Left forelimb (tissue), 1 donor: ENCODE measurements at places on chromosomes 16 and 17.

DNA sequence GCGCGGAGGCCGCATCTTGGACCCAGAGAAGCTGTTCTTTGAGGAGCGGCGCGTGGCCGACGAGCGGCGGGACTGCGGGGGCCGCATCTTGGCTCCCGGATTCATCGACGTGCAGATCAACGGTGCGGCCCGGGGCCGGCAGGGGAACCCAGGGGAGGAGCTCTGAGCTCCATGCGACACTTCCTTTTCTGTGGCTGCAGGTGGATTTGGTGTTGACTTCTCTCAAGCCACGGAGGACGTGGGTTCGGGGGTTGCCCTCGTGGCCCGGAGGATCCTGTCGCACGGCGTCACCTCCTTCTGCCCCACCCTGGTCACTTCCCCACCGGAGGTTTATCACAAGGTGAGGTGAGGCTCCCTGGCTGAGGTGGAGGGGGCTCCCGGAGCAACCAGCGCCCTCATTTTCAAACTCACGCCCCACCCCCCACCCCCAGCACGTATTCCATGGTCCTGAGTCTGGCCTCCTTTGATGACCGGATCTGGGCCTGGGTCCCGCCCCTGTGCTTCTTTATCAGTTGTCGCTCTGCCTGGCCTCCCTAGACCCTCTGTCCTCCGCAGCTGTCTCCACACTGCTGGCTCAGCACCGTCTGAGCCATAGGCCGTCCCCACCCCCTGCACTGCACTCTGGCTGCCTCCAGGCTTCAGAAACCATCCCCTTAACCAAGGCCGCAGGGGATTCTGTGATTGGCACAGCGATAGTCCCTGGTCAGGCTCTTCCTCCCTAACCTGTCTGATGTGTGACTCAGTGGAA lies 787 bp downstream of the AMDHD2 start:
- no peak for DNase-seq

- no peak for DNase-seq
Observed at GRCh38 chr17:68310152-68310551, 18.9 kb downstream of the ARSG start.

GRCh38 chr17:74567397-74567796 lies at the start of gene CD300H:
CD300H (minus strand) TSS chr17:74567509.
- no peak for DNase-seq

DNA sequence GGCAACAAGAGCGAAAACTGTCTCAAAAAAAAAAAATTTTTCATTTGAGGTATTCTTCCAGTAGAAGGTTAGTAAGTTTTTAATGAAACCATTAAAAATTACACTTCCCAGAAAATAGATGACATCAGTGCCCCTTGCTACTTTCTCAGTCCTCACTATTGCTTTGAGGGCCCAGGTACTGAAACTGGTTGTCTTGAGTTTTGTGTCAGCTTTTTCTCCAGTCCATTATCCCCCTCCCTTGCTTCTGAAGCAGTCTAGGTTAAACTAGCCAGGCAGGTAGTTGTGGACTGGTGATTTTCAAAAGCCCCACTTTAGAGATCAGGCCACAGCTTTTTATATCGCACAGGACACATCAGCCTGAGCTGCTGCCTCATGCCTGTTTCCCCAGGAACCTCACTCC lies 10.9 kb downstream of the SMCR8 start:
- no peak for DNase-seq

GRCh38 chr17:82893779-82894178 lies 54.0 kb upstream of the ZNF750 start:
- no peak for DNase-seq

GRCh38 chr17:80032614-80033171 lies 3.0 kb downstream of the TBC1D16 start:
- DNase-seq = no peak

DNA sequence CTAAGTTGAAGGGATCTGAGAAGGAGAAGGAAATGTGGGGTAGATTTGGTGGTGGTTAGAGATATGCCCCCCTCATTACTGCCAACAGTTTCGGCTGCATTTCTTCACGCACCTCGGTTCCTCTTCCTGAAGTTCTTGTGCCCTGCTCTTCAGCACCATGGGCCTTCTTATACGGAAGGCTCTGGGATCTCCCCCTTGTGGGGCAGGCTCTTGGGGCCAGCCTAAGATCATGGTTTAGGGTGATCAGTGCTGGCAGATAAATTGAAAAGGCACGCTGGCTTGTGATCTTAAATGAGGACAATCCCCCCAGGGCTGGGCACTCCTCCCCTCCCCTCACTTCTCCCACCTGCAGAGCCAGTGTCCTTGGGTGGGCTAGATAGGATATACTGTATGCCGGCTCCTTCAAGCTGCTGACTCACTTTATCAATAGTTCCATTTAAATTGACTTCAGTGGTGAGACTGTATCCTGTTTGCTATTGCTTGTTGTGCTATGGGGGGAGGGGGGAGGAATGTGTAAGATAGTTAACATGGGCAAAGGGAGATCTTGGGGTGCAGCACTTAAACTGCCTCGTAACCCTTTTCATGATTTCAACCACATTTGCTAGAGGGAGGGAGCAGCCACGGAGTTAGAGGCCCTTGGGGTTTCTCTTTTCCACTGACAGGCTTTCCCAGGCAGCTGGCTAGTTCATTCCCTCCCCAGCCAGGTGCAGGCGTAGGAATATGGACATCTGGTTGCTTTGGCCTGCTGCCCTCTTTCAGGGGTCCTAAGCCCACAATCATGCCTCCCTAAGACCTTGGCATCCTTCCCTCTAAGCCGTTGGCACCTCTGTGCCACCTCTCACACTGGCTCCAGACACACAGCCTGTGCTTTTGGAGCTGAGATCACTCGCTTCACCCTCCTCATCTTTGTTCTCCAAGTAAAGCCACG lies 28.3 kb downstream of the STH start:
- no peak for DNase-seq

- peak; percentile 83 for DNase-seq
Observed at GRCh38 chr17:12789075-12789480, 220 bp upstream of the ARHGAP44 start.

DNA sequence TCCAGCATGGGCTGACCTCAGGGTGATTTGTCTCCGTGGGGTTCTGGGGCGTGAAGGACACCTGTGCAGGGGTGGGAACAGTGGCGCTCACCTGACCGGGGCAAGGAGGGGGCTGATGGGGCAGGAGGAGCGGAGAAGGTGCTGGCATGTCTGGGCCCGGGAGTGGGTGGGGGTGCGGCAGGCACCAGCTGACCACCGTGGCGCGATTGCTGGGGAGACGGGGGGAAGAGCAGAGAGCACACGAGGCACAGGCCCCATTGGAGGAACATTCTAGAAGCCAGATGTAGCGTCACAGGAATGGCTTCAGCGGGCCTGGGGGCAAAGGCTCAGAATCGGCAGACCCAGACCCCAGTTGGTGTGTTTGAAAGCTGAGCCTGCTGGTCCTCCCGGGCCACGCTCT lies 12.1 kb downstream of the CACNA1H start:
- DNase-seq = no peak

- DNase-seq = no peak
Observed at GRCh38 chr17:82287868-82288801, 14.6 kb upstream of the CSNK1D start.

GRCh38 chr16:87778476-87778829 lies 12.7 kb upstream of the KLHDC4 start:
- no peak for DNase-seq

DNA sequence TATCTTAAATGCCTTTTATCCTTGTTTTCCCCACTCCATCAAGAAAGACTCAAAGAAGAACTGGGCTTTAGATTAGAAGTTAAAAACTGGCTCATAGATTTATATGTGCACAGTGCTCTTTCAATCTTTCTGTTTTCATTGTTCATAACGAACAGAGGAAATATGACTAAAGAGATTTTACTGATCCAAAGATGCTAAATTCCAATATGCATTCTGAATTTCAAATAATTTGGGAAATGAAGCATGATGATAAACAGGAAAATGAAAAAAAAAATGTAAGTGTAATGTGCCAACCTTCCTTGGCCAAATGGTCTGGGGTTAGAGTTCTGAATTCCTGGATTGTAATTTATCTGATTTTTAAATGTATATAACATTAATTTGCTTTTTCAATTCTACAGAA lies 25.0 kb upstream of the SMIM36 start:
- no peak for DNase-seq

DNA sequence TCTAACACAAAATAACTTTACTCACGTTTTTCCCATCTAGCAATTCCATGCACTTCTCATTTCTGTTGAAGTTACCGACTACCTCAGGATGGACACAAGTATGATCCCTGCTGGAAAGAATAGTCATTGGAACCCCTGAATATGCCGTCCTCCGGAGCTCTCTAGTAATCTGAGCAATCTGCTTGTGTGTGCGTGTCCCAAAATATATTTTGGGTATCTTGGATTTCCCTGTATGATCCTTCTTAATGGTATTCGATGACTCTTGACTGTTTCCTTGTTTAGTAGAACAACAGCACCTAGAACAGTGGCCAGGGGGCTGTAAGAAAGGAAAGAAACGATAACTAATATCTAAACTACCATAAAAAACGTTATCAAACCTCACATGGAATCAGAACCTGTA lies 54.9 kb downstream of the BRIP1 start:
- DNase-seq = no peak

GRCh38 chr17:60468371-60468770 lies 46.1 kb downstream of the CHCT1 start:
- no peak for DNase-seq
